Neural crest cell (in vitro differentiated cells): ENCODE measurements at places on chromosomes 7 and 10.

DNA sequence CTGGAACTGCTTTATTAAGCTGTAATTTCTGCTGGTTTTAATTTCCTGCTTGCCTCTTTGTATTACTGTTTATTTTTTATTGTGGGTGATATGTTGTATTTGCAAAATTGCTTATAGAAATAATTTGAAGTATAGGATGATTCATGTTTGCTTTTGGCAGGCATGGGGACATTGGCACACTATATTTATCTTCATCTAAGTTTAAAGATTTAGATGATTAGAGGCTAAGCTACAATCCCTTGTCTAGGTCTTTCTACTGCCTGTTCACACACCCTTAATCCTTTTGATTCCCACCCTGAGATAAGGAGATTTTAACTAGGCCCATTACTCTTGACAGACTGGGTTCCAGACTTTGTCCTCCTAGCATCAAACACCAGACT is 182.8 kb upstream of the KAT6B start:
- no peak for DNase-seq

GRCh38 chr10:54665095-54665494 is 135.9 kb downstream of the PCDH15 start:
- no peak for DNase-seq

DNA sequence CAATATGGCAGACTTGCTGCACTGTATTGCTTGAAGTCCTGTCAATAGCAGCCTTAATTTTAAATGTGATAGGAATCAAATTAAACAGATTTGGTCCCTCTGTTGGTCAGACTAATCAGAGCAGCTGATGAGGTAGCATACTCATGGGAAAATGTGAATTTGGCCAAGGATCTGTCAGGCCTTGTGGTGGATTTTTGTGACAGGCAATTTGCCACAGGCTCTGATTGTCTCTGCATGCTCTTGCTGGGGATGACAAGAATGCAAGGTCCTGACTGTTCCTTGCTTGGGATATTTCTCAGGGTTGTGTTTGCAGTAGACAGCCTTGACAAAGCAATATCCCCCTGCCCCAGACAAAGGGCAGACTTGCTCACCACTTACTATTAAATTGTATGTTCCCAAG is 41.5 kb upstream of the GARS1 start:
- no peak for DNase-seq

DNA sequence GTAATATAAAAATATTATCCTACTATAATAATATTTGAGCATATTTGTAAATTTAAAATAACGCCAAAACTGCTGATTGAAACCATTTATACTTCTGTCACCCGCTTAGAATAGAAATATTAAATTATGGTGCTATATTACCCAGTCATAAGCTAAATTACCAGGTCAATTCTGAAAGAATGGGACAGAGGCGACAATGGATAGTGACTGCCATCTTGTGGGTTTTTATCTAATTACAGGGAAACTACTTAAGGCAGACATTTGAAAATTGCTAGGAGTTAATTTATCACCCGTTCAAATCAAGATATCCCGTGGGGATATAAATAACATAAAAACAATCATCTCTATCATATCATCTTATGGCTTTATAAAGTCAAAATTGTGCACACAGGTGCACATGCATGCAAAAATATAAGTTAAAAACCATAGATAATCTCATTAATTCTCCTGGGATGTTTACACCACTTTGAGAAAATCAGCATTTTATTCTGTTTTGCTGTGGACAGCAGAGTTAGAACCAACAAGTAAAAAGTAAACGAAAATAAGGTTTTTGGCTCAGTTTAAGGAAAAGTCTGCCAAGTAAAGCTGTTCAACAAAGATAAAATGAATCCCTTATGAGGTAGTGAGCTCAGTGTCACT is 41.3 kb upstream of the HPSE2 start:
- DNase-seq: no peak

DNA sequence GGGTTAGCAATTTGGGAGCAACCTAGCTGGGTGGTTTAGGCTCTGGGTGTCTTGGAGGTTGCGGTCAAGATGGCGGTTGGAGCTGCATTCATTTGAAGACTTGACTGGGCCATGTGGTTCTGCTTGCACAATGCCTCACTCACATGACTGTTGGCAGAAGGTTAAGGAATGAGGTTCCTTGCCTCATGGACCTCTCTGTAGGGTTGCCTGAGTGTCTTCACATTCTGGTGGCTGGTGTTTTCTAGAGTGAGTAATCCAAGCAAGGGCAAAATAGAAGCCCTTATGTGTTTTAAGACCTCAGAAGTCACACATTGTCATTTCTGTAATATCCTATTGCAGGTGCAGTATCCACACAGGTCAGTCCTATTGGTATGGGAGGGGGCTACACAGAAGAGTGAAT is 52.0 kb downstream of the CDK14 start:
- no peak for DNase-seq

GRCh38 chr10:57420881-57421280 is 846.8 kb downstream of the IPMK start:
- DNase-seq: no peak

DNA sequence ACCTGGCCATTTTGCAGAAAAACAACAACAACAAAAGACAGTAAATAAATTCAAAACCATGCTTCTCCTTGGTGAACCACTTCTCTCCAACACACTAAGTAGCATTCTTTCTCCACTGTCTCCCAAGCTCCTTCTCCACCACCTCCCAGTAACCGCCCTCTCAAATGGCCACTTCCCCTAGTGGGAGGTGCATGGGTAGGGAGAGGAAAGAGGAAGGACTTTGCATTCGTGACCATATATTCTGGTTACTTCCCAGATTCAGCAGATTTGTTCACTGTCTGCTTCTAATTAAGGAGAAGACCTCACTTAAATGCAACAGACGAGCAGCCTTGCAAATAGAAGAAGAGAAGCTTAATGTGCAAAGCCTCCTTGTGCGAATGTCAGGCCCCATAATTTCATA is 166.8 kb downstream of the SORCS1 start:
- no peak for DNase-seq

GRCh38 chr7:103690242-103690974 is 244.4 kb upstream of the SLC26A5 start:
- no peak for DNase-seq

DNA sequence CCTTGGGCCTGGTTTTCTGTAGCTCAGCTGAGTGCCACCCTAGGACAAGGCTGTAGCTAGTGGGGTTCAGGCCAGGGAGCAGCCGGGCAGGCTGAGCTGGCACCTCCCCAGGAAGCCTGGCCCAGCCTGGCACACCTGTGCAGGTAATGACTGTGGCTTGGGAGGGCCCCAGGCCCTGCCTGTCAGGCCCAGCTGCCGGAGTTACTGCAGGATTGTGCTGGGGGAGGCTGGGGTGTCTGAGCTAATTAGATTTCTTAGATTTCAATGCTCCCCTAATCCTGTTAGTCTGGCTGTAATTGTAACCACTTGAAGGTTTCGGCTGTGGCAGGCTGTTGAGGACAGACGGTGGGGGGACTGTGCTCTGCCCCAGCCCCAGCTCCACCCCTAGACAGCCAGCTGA is 6.0 kb downstream of the ZMIZ1 start:
- no peak for DNase-seq

DNA sequence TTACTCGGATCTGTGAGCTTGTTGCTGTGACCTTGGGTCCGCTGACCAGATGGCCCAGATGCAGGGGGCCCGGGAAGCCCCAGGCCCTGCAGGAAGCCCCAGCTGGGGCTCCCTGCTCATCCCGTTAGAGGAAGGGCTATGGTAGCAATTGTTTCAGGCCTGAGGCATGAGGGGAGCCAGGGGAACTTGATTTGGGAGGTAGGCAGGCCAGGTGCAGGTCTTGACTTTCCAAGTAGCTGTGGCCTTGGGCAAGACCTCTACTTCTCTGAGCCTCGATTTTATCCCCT is 55.0 kb upstream of the CXCL12 start:
- no peak for DNase-seq

DNA sequence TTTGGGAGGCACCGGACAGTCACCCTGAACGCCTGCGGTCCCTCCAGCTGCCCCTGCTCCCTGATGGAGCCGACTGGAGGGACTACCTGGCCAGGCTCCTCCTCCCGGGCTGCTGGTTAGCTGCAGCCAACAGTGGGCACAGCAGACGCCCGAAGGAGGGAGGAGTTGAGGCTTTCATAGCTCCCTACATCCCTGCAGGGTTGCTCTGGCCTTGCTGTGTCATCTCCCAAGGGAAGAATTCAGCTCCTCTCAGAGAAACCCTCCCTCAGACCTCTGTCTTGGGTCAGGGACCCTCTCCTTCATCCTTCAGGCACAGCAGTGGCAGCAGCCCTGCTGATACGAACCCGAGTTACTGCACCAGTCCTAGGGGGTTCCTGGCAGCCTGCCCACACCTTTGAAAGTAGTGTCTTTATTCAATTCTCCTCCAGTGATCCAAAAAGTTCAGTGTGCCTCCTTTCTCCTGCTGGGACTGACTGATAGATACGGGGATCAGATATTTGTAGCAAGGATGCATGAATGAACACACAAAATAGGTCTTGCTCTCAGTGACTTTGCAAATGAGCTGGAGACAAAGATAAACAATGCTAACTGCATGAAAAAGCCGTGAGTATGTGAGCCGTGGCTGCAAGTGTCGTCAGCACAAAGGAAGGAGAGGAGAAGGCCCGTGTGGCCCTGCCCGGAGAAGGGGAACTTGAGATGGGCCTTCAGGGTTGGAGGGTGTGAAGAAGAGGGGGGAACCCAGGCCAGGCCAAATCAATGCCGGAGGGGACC is 136.6 kb downstream of the PRKAG2 start:
- DNase-seq: no peak

- DNase-seq: no peak
Observed at GRCh38 chr10:24459836-24460235, 250.9 kb downstream of the KIAA1217 start.

DNA sequence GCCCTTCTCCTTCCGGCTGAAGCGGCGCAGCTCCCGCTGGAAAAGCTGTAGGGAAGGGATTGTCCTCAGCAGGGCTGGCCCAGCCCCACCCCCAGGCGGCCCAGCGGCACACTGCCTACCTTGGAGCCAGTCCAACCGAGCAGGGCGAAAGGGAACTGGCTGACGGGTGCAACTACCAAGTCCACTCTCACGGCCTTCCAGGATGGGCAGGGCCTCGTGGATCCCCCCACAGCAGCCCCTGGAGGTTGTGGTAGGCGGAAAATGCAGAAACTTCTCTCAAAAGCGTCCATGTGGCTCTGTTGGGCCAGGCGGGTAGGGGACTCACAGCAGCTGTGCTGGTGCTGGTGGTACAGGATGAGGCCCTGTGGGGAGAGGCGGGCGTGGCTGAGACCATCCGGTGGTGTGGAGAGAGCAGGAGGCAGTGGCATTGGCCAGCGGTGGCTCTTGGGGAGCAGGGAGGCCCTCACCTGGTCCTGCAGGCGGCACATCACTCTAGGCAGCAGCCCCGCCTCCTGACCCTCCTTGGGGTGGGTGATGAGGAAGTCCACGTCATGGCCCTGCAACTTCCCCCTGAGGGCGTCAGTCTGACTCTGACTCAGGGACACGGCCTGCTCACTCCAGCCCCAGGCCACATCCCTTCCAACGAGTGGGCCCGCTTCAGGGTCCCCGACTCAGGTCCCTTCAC is 8.4 kb upstream of the PGAM2 start:
- no peak for DNase-seq

GRCh38 chr10:118017850-118018249 is 28.9 kb downstream of the RAB11FIP2 start:
- DNase-seq: no peak

- no peak for DNase-seq
Observed at GRCh38 chr7:80736371-80737125, 98.1 kb downstream of the CD36 start.

GRCh38 chr10:33214174-33214573 is 120.3 kb downstream of the NRP1 start:
- DNase-seq: no peak

- DNase-seq: no peak
Observed at GRCh38 chr7:11630355-11630754, 201.6 kb downstream of the THSD7A start.
